ENCODE measurements at places on chromosomes 5 and 9. TPM values are rescaled to one million over a fixed set of nuclear protein-coding genes. Genes with fewer than 3 reads are reported as not detected.
A peak's percentile ranks its signal among the peaks of the same experiment; 100 is the strongest.

DNA sequence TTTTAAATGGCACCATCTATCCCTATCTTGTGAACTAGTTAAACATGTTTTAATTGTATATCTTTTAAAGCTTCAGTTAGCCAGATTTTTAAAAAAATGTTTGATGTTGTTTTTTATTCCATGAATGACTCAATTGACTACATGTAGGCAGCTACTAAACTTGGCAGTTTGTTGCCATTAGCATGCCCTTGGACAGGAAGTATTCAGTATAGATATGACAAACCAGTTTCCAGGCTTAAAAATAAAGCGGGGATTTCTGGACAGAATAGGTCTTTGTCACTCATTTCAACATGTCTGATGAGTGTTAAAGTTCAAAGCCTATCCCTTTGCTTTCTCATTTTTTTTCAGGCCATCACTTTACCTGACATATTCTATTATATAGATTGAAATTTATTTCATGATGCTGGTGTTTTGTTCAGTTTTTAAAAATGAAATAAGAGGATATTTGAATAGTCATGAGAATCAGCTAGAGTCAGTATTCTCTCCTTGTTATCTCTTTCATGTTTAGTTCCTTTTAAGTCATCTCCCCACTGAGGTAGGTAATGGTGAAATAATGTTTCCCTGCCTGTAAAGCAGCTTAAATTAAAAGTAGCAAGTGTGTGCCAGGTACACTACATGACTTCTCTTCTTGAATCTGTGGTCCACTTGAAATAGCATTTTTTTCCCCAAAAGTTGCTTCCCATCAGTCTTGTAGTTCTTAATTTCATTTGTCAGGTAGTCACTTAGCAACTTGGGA lies 11.9 kb downstream of the TNFAIP8 start:
- H3K4me1 ChIP-seq: peaks cover 87% of the 10 kb centered on the region
- H3K27me3 ChIP-seq: no peaks in the 10 kb centered on the region
- peaks cover 60% of the 10 kb centered on the region for H3K36me3 ChIP-seq
- H3K27ac ChIP-seq: peak overlapping the region; percentile 98
- H3K4me3 ChIP-seq: peak overlapping the region; percentile 60
- DNase-seq: no peak

DNA sequence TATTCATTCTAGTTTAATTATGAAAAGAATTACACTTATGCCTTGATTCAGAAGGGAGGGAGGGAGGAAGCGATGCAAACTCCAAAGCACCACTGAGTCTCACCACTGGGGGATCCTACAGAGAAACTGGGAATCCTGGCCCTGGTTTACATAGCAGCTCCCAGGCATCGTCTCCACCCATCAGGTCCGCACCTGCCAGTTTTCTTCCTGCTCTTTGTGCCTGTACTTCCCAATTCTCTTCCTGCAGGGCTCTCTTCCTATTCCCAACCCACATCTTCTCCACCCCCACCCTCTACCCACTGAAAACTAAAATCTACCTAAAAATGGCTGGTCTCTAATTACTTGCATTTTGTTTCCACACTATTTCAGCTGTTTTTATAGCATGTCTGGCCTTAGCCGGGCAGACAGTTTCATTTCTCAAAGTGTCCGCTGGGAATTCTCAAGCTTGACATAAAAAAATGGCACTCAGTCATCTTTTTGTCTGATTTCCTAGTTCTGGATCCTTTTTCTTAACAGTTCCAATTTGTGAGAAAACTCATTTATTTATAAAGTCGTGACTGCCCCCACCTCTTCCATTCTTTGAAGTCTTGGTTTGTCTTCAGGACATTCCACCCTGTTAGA lies 1.6 kb upstream of the TNIP1 start:
- peak overlapping the region; percentile 69 for H3K27ac ChIP-seq
- H3K27me3 ChIP-seq: no peaks in the 10 kb centered on the region
- peaks cover 28% of the 10 kb centered on the region for H3K36me3 ChIP-seq
- peak overlapping the region; percentile 82 for H3K4me3 ChIP-seq
- DNase-seq: no peak

- DNase-seq: no peak
- H3K27me3 ChIP-seq: no peaks in the 10 kb centered on the region
- no peaks in the 10 kb centered on the region for H3K36me3 ChIP-seq
- H3K4me1 ChIP-seq: no peaks in the 10 kb centered on the region
These were observed 553.3 kb downstream of the CCDC171 start for GRCh38 chr9:16106021-16106571.

GRCh38 chr9:116449949-116450348 lies 237.2 kb upstream of the TRIM32 start:
- H3K4me3 ChIP-seq: no peak overlapping the region
- no peaks in the 10 kb centered on the region for H3K27me3 ChIP-seq
- peaks cover 7% of the 10 kb centered on the region for H3K36me3 ChIP-seq
- no peak overlapping the region for H3K27ac ChIP-seq
- no peaks in the 10 kb centered on the region for H3K4me1 ChIP-seq
- no peak for DNase-seq

DNA sequence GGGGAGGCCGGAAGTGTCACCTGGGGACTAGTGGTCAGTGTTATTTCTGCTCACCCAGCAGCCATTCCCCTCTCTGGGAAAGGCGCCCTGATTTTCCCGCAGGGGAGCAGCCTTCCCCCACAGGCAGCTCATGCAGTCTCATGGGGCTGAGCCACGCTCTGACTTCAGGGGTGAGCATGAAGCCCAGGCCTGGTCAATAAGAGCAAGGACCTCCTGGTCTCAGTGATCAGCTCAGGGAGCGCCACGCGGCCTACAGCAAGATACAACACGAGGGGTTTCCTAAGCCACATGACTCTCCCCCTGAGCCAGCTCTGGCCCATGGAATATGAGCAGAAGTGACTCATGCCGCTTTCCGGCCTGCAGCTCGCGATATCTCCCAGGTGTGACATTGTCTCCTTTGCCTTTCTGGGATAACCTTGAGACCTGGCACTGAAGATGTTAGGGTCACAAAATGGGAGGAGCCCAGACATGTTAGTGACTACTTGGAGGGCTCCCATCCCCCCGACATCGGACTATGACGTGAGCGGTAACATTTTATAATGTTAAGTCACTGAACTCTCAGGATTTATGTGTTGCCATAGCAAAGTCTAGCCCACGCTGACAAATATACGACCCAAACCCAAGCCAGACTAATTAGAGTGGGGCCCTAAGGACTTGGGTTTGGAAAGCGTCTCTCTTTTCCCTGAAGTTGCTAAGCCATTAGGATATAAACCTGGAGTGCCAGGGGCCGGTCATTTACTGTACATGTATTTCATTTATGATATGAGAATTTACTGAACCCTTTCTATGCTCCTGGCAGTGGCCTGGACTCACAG lies 46.5 kb upstream of the GFPT2 start:
- H3K36me3 ChIP-seq: no peaks in the 10 kb centered on the region
- H3K4me3 ChIP-seq: no peak overlapping the region
- DNase-seq: no peak
- peaks cover 3% of the 10 kb centered on the region for H3K27me3 ChIP-seq
- no peak overlapping the region for H3K27ac ChIP-seq

- H3K27me3 ChIP-seq: no peaks in the 10 kb centered on the region
- no peaks in the 10 kb centered on the region for H3K36me3 ChIP-seq
- no peak overlapping the region for H3K4me3 ChIP-seq
These were observed 8.2 kb downstream of the IL4 start for GRCh38 chr5:132681983-132682382.

DNA sequence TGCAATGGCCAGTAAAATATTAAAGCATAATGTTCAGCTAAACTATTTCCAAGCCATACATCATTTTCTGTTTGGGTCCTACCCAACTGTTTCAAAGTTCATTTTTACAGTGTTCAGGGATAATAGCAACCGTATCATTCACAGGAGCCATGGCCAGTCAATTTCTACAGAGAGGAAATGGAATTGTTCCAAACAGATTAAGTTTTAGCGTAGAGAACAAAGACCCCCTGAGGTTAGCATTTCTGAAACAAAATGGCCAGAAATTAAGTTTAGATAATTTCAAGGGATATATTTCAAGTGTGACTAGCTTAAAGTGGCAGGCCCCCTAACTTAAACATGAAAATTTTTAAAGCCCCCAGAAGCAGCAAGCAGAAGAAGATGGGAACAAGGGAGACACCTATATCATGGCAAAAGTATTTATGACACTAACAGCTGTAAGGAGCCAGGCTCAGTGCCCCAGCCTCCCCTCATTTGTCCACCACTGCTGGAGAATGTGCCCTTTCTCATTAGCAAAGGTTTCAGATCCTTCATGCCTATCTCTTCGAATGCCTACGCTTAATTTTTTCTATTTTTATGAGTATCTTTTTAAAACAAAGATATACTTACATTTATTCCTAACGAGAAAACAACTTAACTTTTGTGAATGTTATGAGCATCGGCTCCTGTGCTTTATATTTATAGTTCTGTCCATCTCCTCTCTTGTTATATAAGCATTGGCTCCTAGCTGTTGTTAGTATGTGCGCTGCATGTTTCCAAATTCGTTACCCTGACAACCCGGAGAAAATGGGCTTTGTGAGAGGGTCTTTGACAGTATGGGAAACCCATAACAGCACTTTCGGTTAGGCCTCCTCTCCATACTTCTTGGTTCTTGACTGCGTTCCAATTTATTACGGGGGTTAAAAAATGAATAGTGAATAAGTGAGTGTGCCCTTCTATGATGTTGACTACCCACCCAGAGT lies 116.3 kb downstream of the MED27 start:
- H3K36me3 ChIP-seq: peaks cover 13% of the 10 kb centered on the region
- H3K27me3 ChIP-seq: no peaks in the 10 kb centered on the region
- H3K27ac ChIP-seq: no peak overlapping the region
- H3K4me1 ChIP-seq: no peaks in the 10 kb centered on the region

Gene NPDC1
- total RNA-seq: 14.2 TPM

Gene GFI1B
- total RNA-seq: not detected

Gene VPS13A
- 26.9 TPM for total RNA-seq

Gene FUT7
- not detected for total RNA-seq

Gene NOTCH1
- 80.2 TPM for total RNA-seq

Gene ADRB2
- total RNA-seq: 0.32 TPM

Gene SLC25A2
- not detected for total RNA-seq

Data from activated naive CD4-positive, alpha-beta T cell treated with anti-CD3 and anti-CD28 coated beads for 36 hours (primary cell).